Liver (tissue), 10 donors: ENCODE measurements at places on chromosomes 12 and 14. TPM values are rescaled to one million over a fixed set of nuclear protein-coding genes. Genes with fewer than 3 reads are reported as not detected.

- DNase-seq: no peak
Observed at GRCh38 chr12:84128117-84128991, 784.2 kb downstream of the SLC6A15 start.

DNA sequence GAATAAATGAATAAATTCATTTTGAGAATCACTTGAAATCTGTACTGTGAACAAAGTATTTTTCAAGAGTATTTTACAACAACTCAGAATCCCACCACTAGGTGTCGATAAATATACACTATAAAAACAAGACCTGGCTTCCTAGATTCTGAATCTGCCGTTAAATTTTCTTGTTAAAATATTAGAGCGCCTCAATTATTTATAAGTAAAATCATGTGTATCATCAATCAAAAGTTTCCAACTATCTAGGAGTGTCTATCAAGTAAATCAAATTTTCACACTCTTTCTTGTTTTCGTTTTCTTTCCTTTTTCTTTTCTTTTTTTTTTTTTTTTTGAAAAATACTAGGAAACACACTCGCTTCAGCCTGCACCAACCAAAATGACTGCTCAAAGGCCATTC, 179.2 kb upstream of the DCN start:
- no peak for DNase-seq

DNA sequence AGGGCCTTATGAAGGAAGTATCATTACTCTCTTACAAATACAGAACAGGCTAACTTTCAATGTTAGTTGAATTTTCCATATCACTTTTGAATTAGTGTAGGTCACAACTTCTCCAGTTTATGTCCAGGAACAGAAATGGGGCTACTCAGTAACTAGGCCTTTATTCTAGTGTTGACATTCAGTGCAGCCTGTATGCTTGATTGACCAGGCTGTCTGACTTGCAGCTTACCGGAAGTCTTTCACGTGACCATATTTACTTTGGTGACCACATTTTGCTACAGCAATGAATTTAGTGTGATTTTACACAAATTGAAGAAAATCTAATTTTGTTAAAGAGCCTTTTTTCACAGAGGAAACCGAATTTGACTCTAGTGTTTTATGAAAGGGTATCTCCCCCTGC, 12.4 kb downstream of the MTERF2 start:
- DNase-seq: no peak

The PLCZ1 gene
- not detected for polyA plus RNA-seq

The TM7SF3 gene
- 21.5 TPM for polyA plus RNA-seq

GRCh38 chr14:98999345-98999744, 272.7 kb downstream of the BCL11B start:
- no peak for DNase-seq

GRCh38 chr12:110354172-110354780, 49.2 kb downstream of the ANAPC7 start:
- no peak for DNase-seq

DNA sequence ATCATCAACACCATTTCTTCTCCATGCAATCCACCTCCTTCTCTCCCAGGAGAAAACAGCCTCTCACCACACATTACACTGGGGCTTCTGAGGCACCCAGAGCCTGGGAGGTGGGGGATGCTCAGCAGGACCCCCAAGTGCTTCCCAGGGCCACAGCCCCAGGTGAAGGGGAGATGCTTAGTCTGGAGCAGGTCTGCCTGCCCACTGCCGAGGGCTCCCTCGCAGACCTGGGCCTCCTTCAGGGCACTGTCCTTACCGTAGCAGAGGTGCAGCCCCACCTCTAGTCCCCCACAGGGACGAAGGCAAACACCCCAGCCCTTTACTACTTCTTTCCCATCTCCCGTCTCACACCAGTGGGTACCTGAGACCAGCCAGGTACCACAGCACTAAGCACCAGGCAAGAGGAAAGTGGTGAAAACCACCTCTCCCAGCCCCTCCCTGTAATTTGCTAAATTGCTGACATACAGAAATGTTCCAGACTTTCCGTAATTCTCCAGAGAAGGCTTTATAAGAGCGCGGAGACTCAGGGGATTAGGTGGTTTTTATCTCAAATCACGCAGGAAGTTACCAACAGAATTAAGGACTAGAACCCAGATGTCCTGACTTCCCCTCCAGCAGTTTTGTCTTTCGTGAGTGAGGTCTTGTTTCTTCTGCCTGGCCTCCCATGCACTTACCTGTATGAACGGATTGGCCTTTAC, 59.0 kb downstream of the PLEKHG3 start:
- DNase-seq: no peak

The PCNX4 gene
- 5.4 TPM for polyA plus RNA-seq

- DNase-seq: no peak
Observed at GRCh38 chr14:96052541-96053247, 13.5 kb downstream of the C14orf132 start.

GRCh38 chr12:53754633-53755264, 3.0 kb upstream of the CISTR start:
- DNase-seq: no peak

The GPR135 gene
- 0.22 TPM for polyA plus RNA-seq

The EXOC3L4 gene
- polyA plus RNA-seq: 24.0 TPM
